ENCODE measurements at places on chromosomes 4 and X.

- DNase-seq, result no peak
Measured at GRCh38 chr4:183814461-183814860, 90.6 kb upstream of the STOX2 start.

DNA sequence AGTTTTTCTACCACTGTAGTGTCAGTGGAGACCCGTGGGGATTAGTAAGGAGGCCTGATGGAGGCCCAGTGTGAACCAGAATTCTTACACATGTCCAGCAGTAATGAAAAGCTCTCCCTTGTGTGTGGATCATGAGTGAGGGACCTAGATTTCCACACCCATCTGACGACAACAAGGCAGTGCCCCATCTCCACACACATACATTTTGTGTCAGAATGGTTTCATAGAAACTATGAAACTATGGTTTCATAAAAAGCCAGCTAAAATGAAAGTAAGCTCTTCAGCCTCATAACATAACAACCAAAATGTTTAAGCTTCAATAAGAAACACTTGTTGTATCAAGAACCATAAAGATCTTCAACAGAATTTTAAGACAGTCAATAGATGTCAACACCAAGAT, 884.5 kb upstream of the ADGRL3 start:
- no peak for DNase-seq

DNA sequence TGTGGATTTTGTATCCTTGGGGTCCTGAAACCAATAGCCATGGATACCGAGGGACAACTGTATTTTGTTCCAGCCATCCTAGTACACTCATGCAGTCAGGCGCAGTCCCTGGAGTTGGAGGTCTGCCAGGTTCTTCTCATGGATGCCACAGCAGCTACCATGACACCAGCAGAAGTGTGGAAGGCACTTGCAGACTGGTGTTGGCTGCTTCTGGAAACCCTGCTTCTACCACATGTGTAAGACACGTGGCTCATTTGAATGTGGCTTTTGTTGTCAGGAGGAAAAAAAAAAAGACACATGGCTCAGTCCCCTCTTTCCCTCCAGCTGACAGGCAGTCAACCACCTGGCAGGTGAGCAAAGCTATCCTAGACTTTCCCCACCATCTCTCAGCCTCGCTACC, 19.4 kb downstream of the DRD5 start:
- DNase-seq, result no peak

GRCh38 chr4:8345946-8346814, 76.6 kb downstream of the HTRA3 start:
- DNase-seq, result no peak

- DNase-seq, result no peak
Measured at GRCh38 chr4:139629436-139630125, 36.0 kb upstream of the MGST2 start.

- DNase-seq, result no peak
Measured at GRCh38 chr4:141283152-141283551, 62.5 kb downstream of the ZNF330 start.

- DNase-seq, result no peak
Measured at GRCh38 chrX:83008415-83008814, 499.7 kb upstream of the POU3F4 start.

- DNase-seq, result no peak
Measured at GRCh38 chr4:183399126-183399522, 45.3 kb upstream of the CDKN2AIP start.

DNA sequence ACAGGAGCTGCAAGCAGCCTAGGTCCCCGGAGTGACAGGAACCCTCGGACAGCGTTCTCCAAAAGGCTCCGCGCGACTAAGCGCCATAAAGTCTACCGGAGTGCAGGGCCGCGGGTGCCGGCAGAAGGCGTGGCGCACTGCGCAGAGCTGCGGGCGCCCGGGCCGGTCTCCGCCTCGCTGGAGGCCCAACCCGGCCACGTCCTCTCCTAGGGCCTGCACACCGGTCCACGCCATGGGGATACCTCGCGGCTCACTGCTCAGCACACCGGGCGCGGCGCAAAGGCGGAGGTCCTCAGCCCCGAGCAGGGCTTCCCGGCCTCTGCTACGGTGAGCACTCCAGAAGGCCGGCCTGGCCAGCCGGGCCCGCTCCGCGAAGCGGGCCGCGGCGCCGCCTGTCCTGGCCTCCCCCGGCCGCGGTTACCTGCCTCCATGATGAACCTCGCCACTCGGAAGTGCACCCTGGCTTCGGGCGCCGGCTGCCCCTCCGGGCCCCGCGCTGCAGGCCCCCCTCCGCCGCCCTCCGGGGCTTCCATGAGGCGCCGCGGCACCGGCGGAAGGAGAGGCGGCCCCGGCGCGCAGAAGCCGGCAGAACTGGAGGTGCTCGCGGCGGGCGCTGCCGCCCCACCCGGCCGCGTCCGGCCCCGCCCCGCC, at the start of gene CCNQ:
Gene CCNQ (minus strand): TSS at position 599 of the 651 bp plus-strand sequence. CDS start 66 bp downstream, at position 533.
- peak; percentile 40 for DNase-seq

DNA sequence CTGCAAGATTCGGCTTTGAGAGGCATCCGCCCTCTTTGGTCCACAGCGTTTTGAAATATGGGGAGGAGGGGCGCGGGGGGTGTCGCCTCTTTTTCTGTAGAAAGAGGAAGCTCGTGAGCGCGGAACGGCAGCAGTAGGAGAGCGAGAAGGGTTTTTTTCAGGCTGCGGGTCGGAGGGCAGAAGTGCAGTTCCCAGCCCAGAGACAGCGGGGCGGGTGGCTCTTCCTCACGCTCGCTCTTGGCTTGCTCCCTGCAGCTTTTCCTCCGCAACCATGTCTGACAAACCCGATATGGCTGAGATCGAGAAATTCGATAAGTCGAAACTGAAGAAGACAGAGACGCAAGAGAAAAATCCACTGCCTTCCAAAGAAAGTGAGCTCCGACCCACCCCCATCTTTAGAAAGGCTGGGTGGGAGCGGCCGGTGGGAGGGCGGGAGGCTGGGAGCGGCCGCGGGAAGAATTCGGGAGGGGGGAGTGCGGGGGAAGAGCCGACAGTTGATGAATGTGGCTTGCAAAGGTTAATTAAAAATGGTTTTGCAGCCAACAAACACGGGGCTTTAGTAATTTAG, 1.2 kb downstream of the TMSB4X start:
- DNase-seq, result peak; percentile 36

- no peak for DNase-seq
Measured at GRCh38 chr4:41532882-41533281, 5.1 kb upstream of the LIMCH1 start.

- peak; percentile 71 for DNase-seq
Measured at GRCh38 chrX:65034668-65035445, 58.6 kb upstream of the ZC4H2 start.

GRCh38 chrX:122941806-122942205, 242.3 kb upstream of the GRIA3 start:
- no peak for DNase-seq

- no peak for DNase-seq
Measured at GRCh38 chr4:38163216-38164006, 203.2 kb downstream of the PTTG2 start.

DNA sequence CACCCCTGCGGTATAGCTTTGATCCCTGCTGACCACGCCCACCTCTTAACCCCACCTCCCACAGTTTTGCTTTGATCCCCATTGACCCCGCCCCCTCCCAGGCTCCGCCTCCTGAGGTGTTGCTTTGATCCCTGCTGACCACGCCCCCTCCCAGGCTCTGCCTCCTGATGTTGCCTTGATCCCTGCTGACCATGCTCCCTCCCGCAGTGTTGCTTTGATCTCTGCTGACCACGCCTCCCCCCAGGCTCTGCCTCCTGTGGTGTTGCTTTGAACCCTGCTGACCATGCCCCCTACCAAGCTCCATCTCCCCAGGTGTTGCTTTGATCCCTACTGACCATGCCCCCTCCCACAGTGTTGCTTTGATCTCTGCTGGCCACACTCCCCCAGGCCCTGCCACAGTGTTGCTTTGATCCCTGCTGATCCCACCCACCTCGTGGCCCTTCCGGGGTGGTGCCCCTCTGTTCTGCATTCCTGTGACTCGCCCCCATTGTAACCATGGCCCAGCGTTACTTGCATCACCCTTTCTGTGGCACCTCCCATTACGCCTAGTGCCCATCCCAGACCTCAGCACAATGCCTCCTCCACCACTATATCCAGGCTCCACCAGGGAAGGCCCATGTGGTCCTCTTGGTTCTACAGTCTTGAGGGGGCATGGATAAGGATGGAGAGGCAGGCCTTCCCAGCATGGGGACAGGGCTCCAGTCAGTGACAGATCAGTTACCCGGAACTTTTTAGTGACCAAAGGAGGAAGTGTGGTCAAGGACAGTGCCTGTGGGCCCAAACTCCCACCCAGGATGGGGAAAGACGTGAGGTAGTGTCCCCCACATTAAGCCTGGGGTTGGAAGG, 70.8 kb downstream of the ADRA2C start:
- peak; percentile 33 for DNase-seq

DNA sequence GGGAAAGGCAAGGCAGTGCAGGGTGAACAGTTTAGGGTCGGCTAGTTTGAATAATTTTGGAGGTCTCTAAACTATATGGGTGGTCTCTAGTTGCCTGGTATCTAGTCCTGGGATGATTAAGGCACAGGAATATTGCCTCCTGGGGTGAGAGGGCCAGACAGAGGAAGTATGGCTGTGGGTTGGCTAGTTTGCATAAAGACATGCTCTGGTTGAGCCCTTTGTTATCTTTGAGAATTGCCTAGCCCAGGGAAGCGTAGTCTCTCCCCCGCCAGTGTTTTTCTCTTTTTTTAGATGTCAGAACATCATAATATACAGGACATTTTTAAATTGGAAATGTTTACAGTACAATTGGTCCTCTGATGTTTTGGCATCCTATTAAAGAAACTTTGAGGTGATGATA, 163.5 kb downstream of the PWWP3B start:
- no peak for DNase-seq

- DNase-seq, result no peak
Measured at GRCh38 chrX:39750256-39750790, 347.4 kb downstream of the BCOR start.

- peak; percentile 55 for DNase-seq
Measured at GRCh38 chr4:10164877-10165283, 48.3 kb upstream of the WDR1 start.

DNA sequence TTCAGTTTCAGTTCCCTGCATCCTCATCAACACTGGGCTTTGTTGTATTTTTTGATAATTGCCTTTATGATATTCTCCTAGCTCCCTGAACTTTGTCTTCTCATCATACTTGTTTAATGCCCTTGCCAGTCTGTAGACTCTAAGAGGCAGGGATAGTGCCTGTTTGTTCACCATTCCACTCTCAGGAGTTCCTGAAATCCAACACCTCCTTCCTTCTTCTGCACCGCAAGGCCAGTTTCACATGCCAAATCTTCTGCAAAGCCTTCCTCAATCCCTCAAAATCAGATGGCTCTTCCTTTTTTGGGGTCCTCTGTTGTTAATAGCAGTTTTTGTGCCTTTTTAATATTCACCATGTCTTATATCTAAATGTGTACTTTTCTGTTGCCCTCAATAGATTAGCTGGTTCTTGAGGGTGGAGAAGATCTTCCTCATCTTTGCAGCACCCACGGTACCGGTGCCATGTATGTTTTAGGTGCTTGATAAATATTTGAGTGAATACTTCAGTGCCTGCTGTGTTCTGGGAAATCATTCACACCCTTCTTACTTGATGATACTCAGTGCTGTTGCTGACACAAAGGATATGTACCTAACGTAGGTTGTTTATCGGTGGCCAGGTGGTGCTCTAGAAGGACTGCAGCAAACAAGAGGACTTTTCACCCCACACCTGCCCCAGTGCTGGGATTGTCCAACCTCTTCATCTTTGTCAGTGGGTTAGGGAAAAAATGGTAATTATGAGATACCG, 85.3 kb upstream of the LIMCH1 start:
- DNase-seq, result no peak

GRCh38 chrX:45323387-45323786, 122.7 kb upstream of the DIPK2B start:
- DNase-seq, result no peak

GRCh38 chr4:1330761-1331590, 16.0 kb upstream of the UVSSA start:
- no peak for DNase-seq

GRCh38 chrX:13401724-13402123, 81.9 kb upstream of the ATXN3L start:
- no peak for DNase-seq

GRCh38 chr4:183349673-183350072, 27.4 kb upstream of the CLDN24 start:
- DNase-seq, result no peak
